ENCODE measurements at places on chromosomes 7 and 10.
A peak's percentile ranks its signal among the peaks of the same experiment; 100 is the strongest.

DNA sequence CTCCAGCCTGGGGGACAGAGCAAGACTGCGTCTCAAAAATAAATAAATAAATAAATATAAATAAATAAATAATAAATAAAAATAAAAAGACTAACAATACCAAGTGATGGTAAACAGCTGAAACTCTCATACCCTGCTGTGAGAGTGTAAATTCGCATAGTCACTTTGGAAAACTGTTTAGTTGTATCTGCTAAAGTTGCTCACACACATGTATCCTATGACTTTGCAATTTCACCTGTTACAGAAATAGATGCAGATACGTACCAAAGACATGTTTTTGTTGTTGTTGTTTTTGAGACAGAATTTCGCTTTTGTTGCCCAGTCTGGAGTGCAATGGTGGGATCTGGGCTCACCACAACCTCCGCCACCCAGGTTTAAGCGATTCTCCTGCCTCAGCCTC is 135.7 kb downstream of the IDE start:
- no peak for DNase-seq

- DNase-seq: no peak
Observed at GRCh38 chr10:52172581-52172980, 141.5 kb upstream of the DKK1 start.

DNA sequence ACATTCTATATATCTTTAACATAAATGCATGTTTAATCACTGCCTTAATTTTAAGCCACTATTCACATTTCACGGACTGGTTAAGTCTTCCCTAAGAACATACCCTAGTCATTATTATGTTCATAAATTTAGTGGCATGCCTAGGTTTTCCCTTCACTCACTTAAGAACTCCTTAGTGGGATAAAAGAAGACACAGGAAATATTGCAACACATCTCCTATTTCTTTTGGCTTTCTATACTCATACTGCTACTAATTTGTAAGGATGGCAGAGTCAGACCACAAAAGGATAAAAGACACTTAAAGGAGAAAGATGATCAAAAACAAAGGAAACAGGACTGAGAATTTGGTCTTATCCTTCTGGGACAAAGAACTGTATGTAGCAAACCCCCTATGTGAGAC is 951.4 kb downstream of the SORCS3 start:
- no peak for DNase-seq

- DNase-seq: no peak
Observed at GRCh38 chr10:75650648-75651047, 219.2 kb downstream of the LRMDA start.

GRCh38 chr7:69893906-69894305 is 295.6 kb downstream of the AUTS2 start:
- DNase-seq: no peak

GRCh38 chr7:107712025-107712424 is 31.9 kb upstream of the CBLL1 start:
- no peak for DNase-seq

DNA sequence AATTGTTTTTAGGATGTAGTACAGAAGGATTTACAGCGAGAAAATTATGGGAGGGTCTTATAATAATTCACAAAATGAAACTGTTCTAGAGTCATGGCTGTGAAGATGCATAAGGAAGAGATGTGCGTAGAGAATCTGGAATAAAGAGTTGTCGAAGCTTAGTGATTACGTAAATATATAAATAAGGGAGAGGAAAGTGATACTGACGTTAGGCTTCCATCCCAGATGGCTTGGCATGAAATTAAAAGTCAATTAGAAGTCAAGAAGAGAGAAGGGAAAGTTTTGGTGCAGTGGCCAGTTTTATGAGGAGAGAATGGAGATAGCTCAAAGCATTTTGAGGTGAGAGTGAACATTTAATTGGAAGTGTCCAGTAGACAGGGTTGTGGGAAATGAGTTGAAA is 85.5 kb downstream of the LCOR start:
- DNase-seq: no peak

DNA sequence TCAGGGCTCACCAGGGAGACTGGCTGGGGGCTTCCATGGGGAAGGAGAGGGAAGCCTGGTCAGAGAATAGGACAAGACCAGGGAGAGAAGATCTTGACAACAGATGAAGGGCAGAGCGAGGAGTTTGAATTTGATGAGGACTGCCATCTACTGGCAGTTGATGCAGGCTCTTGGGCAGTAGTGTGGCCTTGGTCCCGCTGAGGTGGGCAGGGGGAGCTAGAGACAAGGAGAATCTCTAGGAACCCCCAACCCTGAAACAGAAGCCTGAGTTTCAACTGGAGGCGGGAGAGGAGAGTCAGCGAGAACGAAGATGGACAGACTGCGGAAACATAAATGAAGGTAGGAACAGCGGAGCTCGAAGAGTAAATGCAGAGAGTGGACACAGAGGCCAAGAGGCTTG is 81.0 kb downstream of the PPP1R3C start:
- DNase-seq: no peak

DNA sequence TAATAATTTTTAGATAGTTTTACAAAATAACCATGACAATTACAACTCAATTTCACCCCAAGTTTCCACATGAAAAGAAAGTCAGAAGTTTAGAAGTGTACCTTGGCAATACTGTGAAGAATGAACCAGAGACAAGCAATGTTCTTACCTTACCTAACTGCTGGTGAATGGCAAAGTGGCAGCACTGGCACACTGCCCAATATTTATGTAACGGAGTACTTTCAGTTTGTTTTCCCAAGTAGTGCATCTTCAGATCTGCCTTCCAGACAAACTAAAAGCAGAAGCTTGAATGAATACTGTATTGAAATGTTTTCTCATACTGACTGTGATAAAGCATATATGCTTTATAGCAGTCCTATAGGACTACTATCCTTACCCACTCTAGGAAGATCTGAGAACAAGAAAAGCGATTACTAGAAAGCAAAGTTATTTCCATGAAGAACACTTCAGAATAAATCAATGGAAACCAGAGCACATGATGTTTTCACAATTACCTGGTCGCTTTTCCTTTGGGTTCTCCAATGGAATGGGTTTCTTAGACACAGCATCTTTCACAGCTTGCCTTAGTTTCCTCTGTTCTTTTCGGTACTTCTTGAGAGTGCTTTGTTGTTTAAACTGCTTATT is 1.5 kb downstream of the NOC3L start:
- DNase-seq: no peak

DNA sequence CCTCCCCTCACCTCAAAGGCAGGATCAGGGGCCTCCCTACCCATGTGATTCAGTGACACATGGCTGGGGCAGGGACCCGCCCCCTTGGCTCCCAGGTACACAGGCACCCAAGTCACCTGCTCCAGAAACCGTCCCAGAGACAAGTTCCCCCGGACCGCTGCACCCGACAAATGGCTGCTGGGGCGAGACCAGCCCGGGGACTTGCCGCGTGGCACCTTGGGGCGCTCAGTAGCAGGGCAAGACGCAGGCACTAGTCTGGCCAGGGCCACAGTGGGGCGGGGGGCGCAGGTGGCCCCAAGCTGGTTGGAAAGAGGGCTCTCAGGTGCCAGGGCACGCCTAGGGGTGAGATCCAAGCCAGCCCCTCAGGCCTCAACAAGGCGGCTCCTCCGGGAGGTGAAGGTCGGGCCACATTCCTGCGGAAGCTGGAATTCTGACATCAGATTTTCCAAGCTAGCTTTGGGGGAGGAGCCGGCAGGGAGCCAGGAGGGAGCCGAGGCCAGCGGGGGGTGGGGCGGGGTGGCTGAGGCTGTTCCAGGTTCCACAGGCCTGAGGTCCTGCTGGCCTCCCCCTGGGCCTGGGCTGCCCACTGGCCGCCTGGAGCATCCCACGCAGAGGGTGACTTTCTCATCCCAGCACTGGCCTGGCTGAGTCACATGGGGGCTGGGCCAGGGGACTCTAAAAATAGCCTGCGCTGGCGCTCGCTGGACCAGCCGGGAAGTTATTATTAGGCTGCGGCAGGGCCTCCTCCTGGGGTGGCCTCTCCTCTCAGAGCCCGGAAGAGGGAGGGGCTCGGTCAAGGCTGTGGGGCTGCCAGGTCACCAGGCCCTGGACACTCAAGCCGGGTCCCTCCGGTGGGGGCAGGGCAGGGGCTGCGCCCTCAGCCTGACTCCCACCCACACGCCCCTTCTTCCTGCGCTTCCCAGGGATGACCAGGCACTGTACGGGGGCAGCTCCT is 20.5 kb upstream of the INPP5A start:
- peak; percentile 96 for DNase-seq

DNA sequence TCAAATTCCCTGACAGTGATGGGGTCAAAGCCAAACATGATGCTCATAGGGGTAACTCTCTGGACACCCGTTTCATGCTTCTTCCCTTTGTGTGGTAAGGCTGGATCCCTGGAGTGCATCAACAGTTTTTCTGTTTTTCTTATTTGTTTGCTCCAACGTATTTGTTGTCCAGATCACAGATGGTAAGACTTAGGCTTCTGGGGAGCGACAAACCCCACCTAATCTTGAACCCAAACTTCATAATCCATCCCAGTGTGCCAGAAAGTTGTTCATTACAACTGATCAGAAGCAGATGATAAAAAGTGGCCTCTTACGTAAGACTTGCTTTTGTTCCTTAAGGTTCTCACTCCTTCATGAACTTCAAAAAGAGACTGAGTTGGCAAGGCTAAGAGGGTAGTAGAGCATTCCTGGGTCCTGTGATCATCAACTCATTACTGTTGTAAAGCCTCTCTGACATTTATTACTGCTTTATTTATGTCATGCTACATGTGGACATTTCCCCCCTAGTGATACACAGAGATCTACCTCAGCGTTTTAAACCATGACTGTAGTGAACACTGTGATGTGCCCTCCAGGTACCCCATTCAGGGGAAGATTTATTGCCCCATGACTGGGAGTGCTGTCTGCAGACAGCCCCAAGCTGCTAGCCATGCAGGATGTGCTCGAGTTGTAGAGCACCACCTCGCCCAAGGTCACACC is 125.6 kb downstream of the CCDC71L start:
- peak; percentile 54 for DNase-seq

GRCh38 chr7:43105521-43106120 is 6.8 kb upstream of the HECW1 start:
- DNase-seq: no peak

DNA sequence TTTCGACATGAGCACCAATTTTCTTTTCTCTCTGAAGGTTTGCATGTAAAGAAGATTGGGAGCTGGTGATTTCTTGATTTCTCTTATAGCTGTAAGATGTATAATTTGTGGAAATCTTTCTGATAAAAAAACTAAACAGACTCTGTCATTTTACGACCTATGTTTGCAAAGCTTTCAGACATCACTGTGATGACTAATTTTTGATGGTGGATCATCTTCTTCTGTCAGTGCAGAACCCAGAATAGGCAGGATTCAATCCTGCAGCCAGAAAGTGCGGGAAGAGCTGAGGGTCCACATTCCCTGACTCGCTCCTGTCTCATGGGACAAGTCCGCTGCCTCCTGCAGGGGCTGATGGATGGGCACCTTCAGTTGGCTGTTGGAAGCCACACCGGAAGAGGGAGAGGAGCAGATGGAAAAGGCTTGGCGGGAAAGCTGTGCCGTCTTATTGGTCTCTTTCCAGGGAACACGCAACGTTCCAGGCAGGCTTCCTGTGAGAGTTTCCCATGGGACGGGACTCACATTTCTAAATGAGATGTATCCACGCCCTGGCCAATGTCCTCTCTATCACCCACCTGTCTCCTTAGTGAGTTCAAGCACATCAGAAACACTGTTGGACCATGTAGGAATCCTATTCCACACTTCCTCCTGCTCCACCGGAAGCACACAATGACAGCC is 186.9 kb downstream of the PRPF18 start:
- no peak for DNase-seq

DNA sequence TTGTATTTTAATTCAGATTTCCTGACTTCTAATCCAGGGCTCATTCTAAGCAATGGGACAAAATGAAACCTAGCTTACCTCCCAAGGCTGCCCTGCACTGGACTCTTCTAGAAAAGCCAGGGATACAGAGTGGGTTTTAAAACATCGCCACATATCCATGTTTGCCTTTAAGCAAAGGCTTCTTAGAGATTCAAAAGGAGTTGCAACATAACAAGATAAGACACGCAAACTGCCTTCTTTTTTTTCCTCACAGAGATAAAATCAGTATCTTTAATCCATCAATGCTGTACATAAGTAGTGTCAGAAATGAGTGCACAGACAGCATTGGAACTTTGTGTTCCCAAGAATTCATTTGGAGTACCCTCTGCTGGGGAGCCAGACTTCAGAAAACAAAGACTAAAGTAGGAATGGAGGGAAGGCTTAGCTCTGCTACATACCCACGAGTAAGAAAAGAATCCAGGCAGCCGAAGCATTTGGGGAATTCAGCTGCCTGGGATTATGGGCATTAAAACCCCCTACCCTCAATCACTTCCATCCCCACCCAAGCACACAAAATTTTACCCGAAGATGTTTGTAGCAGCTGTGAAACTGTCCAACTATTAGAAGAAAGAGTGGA is 427.8 kb downstream of the ARL4A start:
- DNase-seq: no peak

- DNase-seq: no peak
Observed at GRCh38 chr7:22855049-22855392, 32.4 kb upstream of the TOMM7 start.

DNA sequence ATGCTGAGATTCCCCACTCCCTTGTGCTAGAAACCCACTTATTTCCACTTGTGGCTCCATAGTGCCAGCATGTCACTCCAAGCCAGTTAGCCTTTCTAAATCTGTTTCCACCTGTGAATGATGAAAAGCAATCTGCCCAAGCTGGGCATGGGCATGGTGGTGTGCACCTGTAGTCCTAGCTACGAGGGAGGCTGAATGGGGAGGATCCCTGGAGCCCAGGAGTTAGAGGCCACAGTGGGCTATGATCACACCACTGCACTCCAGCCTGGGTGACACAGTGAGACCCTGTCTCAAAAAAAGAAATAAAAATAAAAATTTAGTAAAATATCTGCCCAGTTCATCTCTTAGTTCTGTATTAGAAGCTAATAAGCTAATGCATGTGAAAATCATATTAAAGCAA is 5.0 kb upstream of the PTF1A start:
- no peak for DNase-seq

GRCh38 chr10:129694691-129695243 is 227.7 kb downstream of the MGMT start:
- no peak for DNase-seq

DNA sequence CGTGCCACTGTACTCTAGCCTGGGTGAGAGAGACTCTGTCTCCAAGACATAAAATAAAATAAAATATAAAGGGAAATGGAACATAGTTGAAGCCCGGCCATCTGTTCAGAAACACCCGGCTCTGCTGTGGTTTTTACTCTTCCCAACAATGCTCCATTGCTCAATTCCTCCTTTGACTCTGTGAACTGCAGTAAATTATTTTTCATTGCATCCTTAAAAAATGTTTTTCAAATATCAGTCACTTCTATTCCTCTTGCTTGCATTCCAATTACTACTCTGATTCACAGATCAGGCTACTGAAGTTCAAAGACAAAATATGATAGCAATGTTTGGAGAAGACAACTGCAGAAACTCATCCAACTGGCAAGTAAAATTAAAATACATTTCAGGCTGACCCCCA is 983.0 kb downstream of the SORCS1 start:
- DNase-seq: peak; percentile 5

DNA sequence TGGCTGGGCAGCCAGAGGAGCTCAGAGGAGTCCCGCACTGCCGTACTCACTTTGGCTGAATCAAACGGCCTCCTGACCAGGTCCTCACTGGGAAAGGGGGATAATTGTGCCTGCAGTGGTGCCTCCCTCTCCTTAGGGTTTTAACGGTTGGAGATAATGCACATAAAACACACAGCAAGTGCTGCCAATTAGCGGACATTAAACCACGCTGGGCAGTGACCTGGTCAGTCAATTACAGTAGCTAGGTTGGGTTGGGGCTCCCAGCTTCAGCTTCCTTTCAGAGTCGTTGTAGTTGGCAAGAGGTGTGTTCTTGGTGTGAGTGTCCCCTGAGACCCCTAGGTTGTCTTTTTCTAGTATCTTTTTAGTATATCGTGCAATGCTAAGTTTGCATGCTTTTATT is 146.6 kb downstream of the C10orf105 start:
- DNase-seq: no peak

GRCh38 chr7:506921-507622 is 12.6 kb downstream of the PDGFA start:
- no peak for DNase-seq
